ENCODE measurements at places on chromosomes 5 and 9.

DNA sequence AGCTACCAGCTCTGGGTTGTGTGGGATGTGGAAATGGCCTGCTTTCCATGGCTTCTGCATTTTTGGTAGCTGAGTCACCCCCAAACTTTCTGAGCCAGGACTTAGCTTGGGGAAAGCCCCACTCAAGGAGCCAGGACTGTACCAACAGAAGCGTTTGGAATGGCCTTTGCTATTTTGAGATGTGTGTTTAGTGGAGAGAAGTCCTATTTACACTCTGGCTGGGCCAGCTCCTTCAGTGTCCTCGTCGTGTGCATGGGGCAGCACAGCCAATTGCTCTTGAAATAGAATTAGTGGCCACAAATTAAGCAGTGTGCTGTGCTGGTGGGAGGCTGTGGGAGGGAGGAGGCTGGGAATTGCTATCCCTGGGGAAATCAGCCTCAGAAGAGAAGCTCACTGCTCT lies 51.6 kb downstream of the ENTREP1 start:
- peak; percentile 82 for DNase-seq

DNA sequence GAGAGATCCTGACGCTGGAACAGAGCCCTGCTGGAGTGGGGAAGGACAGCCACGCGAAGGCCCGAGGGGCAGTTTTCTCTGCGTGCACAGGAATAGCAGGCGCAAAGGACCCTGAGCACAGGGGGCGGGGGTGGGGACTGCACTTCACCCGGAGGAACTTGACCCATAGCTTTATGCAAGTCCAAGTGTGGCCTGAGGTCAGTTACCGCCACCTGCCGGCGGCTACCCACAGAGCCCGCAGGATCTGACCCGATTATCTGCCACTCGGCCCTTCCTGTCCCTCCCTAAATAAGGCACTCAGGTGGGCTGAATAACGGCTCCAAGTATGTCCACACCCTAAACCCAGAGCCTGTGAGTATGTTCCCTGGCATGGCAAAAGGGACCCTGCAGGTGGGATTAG lies 65.4 kb upstream of the FCN1 start:
- no peak for DNase-seq

- DNase-seq, result peak; percentile 33
Observed at GRCh38 chr5:179858241-179858585, 404 bp downstream of the MRNIP start.

GRCh38 chr9:78542491-78543181 lies 245.7 kb downstream of the PSAT1 start:
- no peak for DNase-seq

DNA sequence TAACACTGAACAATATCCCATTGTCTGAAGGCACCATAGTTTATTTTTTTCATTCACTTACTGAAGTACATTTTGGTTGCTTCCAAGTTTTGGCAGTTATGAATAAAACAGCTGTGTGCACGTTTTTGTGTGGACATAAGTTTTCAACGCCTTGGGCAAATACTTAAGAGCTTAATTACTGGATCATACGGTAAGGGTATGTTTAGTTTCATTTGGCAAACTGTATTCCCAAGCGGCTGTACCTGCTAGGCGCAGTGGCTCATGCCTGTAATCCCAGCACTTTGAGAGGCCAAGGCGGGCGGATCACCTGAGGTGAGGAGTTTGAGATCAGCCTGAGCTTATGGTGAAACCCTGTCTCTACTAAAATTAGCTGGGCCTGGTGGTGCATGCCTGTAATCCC lies 63.7 kb upstream of the FAM120A start:
- DNase-seq, result no peak

- DNase-seq, result peak; percentile 54
Observed at GRCh38 chr5:6703806-6704205, 9.4 kb upstream of the TENT4A start.

GRCh38 chr9:24594234-24594850 lies 48.6 kb upstream of the IZUMO3 start:
- DNase-seq, result no peak

- DNase-seq, result peak; percentile 14
Observed at GRCh38 chr9:35798658-35799374, 7.4 kb downstream of the NPR2 start.

DNA sequence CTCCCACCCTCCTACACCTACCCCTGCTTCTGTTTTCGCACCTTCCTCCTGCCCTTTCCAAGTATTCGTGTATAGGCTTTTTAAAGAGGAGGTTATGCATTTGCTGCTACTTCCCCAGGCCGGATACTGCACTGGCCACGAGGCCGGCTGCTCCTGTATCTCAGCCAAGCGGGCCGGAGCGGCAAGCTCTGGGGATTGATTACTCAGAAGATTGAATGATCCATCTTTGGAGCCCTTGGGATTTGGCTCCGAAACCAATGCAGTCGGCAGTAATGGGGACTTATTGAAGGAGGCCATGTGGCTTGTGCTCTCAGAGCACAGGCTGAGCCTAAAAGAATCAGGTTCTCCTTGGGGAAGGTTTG lies 405.3 kb downstream of the TLE4 start:
- DNase-seq, result no peak

- no peak for DNase-seq
Observed at GRCh38 chr5:94498199-94498598, 120.2 kb downstream of the KIAA0825 start.

- DNase-seq, result no peak
Observed at GRCh38 chr5:158869092-158869491, 230.6 kb downstream of the EBF1 start.

GRCh38 chr9:86337469-86338108 lies 16.6 kb downstream of the TUT7 start:
- DNase-seq, result no peak

DNA sequence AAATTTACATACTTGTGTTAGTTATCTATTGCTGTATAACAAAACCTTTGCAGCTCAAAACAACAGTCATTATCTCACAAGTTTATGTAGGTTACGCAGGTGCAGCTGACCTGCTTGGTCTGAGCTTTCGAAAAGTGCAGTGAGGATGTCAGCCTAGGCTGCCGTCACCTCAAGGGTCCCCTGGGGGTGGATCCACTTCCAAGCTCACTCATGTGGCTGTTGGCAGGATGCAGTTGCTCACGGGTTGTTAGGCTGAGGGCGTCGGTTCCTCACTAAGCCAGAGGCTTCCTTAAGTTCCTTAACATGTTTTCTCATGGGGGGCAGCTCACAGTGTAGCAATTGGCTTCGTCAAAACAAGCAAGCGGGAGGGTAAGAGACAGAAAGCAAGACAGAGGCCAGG lies 139.8 kb downstream of the DOCK8 start:
- DNase-seq, result no peak

GRCh38 chr5:134784241-134784920 lies 25.8 kb downstream of the DDX46 start:
- DNase-seq, result peak; percentile 39

GRCh38 chr5:151799407-151799806 lies 27.7 kb downstream of the G3BP1 start:
- DNase-seq, result peak; percentile 48

- DNase-seq, result peak; percentile 24
Observed at GRCh38 chr9:79481846-79482477, 89.8 kb upstream of the TLE4 start.

DNA sequence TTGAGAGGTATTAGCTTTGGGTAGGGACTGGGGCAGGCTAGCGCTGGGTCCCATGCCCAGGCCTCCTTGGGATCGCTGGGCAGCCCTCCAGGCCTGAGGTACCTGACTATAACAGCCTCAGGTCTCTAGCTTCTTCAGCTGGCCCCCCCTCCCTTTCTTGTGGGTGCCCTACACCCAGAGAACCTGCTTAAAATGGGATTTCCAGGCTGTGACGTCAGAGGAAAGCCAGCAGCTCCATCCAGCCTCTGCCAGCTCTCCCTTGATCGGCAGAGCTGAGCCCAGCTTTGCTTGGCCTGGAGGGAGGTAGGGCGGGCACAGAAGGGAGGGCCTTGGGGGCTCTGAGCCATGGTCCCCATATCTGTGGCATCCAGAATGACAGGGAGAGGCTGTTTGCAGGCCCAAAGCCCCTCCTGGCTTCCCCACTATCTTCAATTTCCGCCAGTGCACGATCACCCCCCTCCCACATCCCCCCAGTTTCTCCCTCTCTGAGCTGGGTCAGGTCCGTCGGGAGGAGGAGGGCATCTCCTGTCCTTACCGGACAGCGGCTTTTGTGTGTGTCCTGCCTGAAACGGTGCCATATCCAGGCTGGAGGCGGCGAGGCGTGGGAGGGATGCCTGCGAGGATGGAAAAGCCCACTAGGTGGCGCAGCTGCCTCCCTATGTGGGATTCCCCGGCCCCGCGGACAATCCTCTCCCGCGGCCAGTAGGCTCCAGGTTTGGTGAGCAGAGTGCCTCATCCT lies 10.8 kb downstream of the REEP2 start:
- DNase-seq, result peak; percentile 86

DNA sequence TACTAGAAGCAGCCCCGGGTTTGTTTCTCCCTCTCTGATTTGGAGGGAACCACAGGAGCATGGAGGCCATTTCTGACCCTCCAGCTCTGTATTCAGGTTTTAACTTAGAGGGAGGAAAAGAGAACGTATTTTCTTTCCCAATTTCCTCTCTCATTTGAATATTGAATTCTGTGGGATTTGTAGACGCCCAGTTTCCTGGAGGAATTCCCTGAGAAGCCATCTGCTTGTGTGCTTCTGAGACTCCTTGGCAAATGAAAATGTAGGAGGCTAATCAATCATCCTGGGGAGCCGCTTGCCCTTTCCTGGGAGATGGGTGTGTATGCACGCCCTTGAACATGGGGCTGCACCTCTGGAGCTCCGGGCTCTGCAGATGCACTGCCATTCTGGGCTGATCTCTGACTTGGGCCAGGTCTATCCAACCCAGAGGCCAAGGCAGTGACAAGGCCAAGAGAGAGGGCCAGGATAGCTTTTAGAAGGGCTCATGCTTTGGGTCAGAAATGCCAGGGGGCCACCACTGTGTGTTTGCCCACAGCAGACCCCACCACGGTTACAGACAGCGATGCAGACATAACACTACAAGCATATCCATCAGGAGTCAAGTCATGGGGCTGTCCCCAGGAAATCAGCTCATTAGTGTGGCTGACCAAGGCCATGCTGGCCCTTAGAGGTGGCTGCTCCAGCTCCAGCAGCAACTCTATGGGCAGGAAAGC lies 174.5 kb downstream of the C5orf15 start:
- no peak for DNase-seq

- no peak for DNase-seq
Observed at GRCh38 chr9:75410405-75410804, 322.1 kb downstream of the OSTF1 start.

DNA sequence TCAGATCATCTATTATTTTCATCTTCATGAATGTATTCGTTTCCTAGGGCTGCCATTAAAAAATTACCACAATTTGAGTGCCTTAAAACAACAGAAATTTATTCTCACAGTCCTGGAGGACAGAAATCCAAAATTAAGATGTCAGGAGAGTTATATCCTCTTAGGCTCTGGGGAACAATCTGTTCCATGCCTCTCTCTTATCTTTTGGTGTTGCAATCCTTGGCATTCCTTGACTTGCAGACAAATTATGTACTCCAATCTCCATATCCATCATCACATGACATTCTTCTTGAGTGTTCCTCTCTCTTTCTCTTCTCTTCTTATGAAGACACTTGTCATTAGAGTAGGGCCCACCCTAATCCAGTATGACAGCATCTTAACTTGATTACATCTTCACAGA lies 339.4 kb downstream of the EFNA5 start:
- DNase-seq, result no peak

DNA sequence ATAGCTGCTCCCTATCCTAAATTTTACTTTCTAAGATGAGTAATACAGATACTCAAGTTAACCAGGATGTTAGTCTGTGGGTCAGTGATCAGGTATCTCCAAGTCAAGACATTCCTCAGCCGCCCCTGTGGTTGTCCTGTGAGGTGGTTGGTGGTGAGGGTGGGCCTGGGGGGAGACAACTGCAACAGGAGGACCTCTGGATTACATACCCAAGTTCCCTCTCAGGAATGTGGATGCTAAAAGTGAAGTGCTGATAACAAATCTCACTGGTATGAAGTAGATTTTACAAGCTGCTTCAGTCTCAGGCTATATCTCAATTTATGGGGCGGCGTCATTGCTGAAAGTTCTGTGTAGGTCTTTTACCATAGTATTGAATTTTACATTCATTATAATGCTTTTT lies 38.3 kb downstream of the SLC1A3 start:
- DNase-seq, result no peak

- DNase-seq, result no peak
Observed at GRCh38 chr5:139681112-139681458, 32.9 kb downstream of the CXXC5 start.

GRCh38 chr5:53373451-53374158 lies 106.8 kb upstream of the FST start:
- no peak for DNase-seq

- DNase-seq, result peak; percentile 43
Observed at GRCh38 chr5:45376417-45376816, 319.8 kb downstream of the HCN1 start.

- no peak for DNase-seq
Observed at GRCh38 chr5:170389550-170389892, 354 bp upstream of the KCNMB1 start.

GRCh38 chr5:23332650-23333251 lies 174.7 kb upstream of the PRDM9 start:
- peak; percentile 27 for DNase-seq

DNA sequence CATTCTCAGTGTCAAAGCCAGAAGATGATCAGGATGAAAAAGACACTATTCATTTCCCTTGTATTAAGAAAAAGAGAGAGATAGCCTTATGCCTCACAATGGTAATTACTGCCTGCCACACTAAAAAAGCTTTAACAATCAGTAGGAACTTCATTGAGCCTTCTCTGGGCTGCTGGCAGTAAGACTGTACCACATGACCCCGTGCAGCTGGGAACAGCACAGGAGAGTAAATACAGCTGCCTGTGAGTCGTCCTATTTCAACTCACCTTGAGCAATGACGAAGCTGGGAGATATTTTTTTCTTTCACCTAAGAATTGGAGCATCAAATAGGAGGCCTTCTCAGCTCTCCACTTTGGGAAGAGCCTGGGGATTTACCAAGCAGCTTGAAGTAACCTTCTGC lies 316.3 kb downstream of the GABRB2 start:
- no peak for DNase-seq

GRCh38 chr5:132265336-132266030 lies 8.0 kb downstream of the PDLIM4 start:
- peak; percentile 96 for DNase-seq

GRCh38 chr9:98045234-98046179 lies 11.0 kb upstream of the NANS start:
- no peak for DNase-seq

GRCh38 chr5:159403906-159404681 lies 73.8 kb upstream of the IL12B start:
- DNase-seq, result no peak

- no peak for DNase-seq
Observed at GRCh38 chr5:159031915-159032314, 67.8 kb downstream of the EBF1 start.

DNA sequence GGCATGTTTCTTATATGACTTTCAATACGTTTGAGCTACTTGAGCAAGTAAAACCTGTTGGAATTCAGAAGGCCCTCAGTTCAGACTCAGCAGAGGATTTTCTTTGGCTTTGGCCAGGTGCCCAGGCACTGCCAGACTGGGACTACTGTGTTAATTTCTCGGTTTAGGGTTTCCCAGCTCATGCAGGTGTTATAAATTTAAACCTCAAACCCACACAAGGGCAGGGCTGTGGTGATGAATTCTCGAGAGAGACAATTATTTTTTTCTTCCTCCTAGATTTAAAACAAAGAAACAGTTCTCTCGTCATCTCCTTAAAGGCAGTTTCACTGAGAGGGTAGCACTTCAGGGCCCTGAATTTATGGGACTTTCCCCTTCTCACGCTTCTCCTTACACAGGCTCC lies 406.0 kb upstream of the PIK3R1 start:
- DNase-seq, result no peak

GRCh38 chr5:103036601-103037000 lies 83.3 kb downstream of the GIN1 start:
- DNase-seq, result peak; percentile 33

Data from choroid plexus epithelial cell (primary cell).